ENCODE measurements at places on chromosomes 2 and 18. TPM values are rescaled to one million over a fixed set of nuclear protein-coding genes. Genes with fewer than 3 reads are reported as not detected.

The CCL20 gene
- not detected for total RNA-seq

The GREB1 gene
- total RNA-seq: 0.47 TPM

The RBFA gene
- total RNA-seq: 24.7 TPM

The MAB21L4 gene
- total RNA-seq: not detected

The DSC2 gene
- 0.09 TPM for total RNA-seq

The TCF23 gene
- total RNA-seq: not detected

The YPEL5 gene
- 250 TPM for total RNA-seq

The MC5R gene
- not detected for total RNA-seq

The FAM110C gene
- not detected for total RNA-seq

The IL1F10 gene
- not detected for total RNA-seq

The MAPK4 gene
- not detected for total RNA-seq

The SGPP2 gene
- total RNA-seq: under 0.01 TPM

The RFTN2 gene
- 3.6 TPM for total RNA-seq

The NDC80 gene
- 3.3 TPM for total RNA-seq

The GCFC2 gene
- total RNA-seq: 3.6 TPM

The CEP192 gene
- total RNA-seq: 27.1 TPM

All from bronchial smooth muscle cell (primary cell).